ENCODE measurements at places on chromosomes 13 and 19.

DNA sequence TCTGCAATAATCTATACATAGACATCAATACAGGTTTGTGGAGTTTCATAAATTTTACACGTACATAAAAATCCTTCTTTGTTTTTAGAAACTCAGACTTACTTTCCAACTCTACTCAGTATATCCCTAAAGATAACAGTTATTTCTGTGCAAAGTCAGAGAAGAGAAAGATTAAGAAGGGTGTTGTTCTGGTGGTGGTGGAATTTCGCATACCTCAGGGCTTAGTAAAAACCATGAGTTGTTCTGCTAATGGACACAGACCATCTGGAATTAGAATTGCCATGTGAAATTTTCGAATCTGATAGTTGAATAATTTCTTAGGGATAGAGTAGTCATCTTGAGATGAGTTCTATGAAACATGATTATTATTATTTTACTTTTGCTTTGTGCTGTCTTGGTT lies 102.7 kb downstream of the ZAR1L start:
- no peak for DNase-seq

- DNase-seq = no peak
These were observed at the start of gene PLEKHA4 for GRCh38 chr19:48868114-48868886. Gene PLEKHA4, minus strand, starts transcription at chr19:48868617. Its CDS starts 997 bp downstream, at chr19:48867620.

GRCh38 chr13:41354416-41354815 lies 43.3 kb downstream of the NAA16 start:
- no peak for DNase-seq

GRCh38 chr19:35629332-35629633 lies 447 bp downstream of the RBM42 start:
- no peak for DNase-seq

Measured in activated T-helper 1 cell treated with Interleukin-2 at 50 U/mL for 16 hours (primary cell).